ENCODE measurements at places on chromosomes 7 and 10.

DNA sequence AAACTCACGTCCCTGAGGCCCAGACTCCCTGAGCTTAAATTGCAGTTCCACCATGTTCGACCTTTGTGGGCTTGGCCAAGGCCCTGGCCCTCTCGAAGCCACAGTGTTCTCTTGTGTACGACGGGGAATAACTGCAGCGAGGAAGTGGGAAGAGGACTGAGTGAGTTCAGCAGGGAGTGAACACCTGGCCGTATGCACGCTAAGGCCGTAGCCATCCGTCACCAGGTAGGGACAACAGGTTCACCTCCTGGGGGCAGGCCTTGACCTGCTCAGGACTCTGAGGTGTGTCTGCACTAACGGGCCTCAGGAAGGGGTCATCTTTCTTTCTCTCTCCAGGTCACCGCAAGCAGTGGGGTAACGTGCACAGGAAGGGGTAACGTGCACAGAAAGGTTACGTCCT, 67.2 kb upstream of the CTBP2 start:
- no peak for DNase-seq

- no peak for DNase-seq
These were observed 165.4 kb upstream of the RNF32 start for GRCh38 chr7:156475179-156475578.

GRCh38 chr7:77391230-77391629, 24.9 kb downstream of the GSAP start:
- DNase-seq = no peak

- no peak for DNase-seq
These were observed 19.4 kb downstream of the AKR1C2 start for GRCh38 chr10:4984223-4984622.

DNA sequence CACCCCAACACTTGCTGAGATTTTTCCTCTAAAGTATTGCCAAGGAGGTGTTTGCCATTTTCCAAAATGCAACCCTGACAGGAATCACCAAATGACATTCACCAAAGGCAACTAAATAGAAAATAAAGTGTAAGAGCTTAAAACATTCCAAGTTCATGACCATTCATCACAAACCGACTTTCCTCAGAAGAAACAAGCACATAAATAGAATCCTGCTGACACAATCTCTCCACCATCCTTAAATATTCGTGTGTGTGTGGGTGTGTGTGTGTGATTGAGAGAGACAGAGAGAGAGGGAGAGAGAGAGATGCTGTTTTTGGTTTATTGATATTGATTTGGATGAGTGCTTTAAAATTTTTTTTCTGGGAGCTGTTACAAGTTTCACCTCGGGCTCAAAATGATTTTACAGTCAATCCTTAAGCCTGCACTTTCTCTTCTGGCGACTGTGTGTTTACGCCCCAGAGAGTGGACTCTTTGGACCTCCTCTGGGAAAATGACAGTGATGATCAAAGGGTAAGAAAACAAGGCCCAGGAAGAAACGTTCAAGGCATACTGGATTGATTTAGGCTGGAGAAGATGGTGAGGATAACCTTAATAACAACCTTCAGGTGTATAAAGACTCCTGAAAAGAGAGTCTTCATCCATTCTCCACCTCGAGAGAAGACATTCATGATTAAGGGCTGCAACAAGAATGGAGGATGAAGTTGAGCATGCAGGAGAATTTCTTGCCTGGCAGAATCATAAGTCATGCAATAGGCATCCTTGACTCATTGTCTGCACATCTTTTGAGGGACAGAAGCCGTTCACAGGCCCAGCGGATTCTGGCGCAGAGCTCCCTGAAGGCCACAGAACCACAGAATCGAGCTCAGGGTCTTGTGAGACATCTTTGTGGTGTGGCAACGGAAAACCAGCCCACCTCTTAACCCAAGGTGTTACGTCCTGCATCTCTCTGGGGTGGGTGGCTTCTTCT, 104.4 kb upstream of the FGFR2 start:
- no peak for DNase-seq

DNA sequence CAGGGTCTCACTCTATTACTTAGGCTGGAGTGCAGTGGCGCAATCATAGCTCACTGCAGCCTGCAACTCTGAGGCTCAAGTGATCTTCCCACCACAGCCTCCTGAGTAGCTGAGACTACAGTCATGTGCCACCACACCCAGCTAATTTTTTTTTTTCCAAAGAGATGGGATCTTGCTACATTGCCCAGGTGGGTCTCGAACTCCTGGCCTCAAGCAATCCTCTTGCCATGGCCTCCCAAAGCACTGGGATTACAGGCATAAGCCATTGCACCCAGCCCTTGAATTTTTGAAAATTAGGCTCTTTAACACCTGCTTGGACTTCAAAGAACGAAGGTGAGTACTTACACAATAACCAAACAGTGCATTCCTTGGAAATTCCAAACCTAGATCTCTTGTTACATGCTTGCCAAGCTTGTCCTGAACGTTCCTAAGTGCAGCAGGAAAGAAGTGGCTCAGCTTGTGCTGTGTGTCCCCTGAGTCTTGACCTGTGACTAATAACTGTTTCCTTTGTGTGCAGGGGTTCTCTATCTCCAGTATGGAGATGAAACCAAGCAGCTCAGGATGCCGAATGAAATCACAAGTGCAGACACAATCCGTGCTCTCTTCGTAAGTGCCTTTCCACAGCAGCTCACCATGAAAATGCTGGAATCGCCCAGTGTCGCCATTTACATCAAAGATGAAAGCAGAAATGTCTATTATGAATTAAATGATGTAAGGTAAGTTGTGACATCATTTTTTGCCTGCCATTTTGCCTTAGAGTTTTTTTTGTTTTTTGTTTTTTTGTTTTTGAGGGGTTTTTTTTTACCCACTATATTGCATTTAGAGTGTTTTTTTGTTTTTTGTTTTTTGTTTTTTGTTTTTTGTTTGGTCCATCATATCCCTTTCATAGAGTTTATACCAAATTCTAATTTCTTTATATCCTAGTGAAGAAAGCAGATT, 223.8 kb downstream of the KIAA1217 start:
- DNase-seq = no peak

GRCh38 chr10:8102708-8103401, 48.4 kb downstream of the GATA3 start:
- DNase-seq = no peak

DNA sequence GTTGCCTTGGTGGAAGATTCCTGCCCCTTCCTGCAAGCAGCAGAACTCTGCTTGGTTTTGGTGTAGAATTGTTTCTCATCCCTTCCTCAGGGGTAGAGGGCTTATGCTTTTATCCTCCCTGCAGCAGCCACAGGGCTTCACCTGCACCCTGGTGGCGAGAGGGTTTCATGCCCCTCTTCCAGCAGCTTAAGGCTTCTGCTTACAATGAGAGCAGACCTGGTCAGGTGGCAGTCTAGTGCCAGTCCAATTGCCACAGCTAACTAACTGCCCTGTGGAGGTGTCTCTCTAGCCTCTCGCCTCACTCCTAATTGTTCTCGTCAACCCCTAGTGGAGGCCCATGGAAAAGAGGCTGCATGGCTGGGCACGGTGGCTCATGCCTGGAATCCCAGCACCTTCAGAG, 19.3 kb downstream of the ACBD7 start:
- DNase-seq = no peak

DNA sequence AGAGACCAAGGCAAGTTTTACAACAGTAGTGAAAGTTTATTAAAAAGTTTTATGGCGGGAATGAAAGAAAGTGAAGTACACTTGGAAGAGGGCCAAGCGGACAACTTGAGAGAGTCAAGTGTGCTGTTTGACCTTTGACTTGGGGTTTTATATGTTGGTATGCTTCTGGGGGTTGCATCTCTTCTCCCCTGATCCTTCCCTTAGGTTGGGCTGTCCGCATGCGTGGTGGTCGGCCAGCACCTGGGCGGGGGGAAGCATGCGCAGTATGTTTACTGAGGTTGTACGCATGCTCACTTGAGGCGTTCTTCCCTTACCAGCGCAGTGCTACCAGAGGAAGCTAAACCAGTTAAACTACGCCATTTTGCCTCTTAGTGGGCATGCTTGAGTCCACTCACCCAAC, 31.9 kb downstream of the NUP42 start:
- no peak for DNase-seq

DNA sequence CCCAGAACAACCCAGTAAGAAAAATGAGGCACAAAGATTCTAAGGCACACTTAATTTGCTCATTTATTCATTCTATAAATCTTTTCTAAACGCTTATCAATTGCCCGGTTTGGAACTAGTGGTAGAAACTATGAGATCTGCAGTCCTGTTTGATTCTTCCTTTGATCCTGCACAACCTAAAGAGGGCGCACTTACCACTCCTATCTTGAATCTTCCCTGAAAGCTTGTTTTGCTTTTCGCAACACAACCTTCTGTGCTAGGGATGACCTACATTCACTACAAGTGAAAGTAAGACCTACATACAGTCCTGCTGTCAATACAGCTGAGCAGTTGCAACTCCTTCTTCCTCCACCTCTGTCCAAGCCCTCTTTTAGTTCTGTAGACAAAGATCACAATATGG, 12.6 kb upstream of the ARL4A start:
- peak; percentile 30 for DNase-seq

DNA sequence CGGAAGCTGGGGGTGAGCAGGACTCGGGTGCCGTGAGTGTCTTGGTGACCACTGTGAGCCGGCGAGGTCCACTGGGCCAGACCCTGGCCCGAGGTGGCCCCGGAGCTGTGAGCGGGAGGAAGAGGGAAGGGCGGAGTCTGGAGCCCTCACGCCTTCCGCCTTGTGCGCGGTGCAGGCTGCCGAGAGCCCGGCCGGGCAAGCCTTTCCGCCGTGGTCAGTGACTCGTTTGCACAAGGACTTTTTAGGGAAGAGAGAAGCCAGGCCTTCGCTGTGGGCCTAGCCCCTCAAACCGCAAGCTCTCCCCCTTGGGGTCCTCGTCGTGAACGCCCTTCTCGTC, 40.9 kb upstream of the ZNF32 start:
- DNase-seq = no peak

- DNase-seq = no peak
These were observed 21.3 kb downstream of the VWA2 start for GRCh38 chr10:114260366-114260765.

DNA sequence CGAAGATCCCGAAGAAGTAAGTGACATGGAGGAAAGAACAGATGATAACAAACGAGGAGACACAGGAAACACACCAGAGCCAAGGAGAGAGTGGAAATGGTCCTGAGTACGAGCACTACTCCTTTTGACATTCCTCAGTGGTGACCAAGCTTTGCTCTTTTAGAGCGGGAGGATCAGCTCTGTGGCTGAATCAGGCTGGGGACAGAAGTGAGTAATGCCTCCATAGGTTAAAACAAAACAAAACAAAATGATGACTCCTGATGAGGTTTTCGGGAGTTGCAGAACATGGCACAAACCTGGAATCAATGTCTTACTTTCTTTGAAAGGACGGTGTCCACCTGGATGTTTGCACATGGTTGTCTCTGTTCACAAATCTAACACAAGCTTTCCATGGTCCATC, 30.3 kb upstream of the TCF7L2 start:
- DNase-seq = no peak

Measured in stimulated activated naive CD4-positive, alpha-beta T cell (primary cell).